ENCODE measurements at places on chromosomes 16 and 17.

GRCh38 chr16:59540621-59541020 lies 806.5 kb upstream of the GOT2 start:
- no peak for DNase-seq

- DNase-seq, result peak; percentile 25
Measured at GRCh38 chr17:65022751-65023700, 33.5 kb downstream of the GNA13 start.

DNA sequence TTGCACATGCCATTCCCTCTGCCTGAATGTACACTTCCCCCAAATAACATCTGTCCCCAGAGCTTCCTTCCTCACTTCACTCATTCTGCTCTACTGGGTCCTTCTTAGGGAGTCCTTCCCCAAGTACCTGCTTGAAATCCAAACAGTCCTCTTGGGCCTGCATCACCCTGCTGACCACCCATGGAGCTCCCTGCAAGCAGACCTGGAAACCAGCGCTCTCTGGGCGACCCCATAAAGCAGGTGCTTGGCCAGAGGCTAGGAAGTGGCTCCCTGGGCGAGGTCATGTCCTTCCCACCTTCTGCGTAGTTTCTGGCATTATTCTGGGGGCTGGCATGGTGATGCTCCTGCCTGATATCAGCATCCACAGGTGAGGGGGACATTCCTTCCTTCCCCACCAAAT lies 12.2 kb upstream of the NTN1 start:
- no peak for DNase-seq

- no peak for DNase-seq
Measured at GRCh38 chr16:55037046-55037445, 106.4 kb downstream of the IRX5 start.

Measured in NCI-H1092 treated with DMSO at 0.1 percent for 48 hours (cell line).